T-helper 1 cell (primary cell): ENCODE measurements at places on chromosomes 4 and X.

- no peak for DNase-seq
These were observed 31.9 kb downstream of the JADE1 start for GRCh38 chr4:128841402-128841801.

DNA sequence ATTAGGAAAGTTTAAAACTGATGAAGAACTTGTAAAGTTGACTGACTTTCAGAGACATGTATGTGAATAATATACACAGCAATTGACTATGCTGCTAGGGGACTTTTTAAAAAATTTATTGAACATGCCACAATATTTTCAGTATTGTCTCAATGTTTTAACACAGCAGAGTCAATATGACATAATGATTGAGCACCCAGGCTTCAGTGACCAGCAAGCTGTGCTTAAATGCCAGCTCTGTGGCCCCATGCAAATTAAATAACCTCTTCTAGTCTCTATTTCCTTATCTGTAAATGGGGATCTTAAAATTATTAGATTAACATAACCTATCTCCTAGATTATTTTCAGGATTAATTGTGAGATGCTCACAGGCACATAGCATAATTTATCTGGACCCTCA, 56.8 kb upstream of the TXK start:
- no peak for DNase-seq

DNA sequence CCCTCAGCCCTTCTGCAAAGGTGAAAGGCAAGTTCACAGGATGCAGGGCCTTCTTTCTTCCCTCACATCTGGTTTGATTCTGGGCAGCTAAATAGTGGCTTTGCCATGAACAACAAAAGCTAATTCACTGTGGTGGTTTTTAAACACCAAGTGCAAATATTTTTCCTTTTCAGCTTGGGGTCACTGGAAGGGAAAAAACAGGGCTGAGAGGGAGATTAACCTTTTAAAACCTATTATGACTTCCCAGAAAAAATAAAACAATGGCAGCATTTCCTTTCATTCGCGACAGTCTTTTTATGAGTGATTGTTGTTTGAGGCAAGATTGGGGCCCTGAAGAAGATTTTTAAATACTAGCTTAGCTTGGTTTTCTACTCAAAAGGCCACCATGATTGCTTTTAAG, 103.7 kb upstream of the SCML1 start:
- no peak for DNase-seq

- DNase-seq: no peak
These were observed 38.9 kb downstream of the SAT1 start for GRCh38 chrX:23821847-23822246.

DNA sequence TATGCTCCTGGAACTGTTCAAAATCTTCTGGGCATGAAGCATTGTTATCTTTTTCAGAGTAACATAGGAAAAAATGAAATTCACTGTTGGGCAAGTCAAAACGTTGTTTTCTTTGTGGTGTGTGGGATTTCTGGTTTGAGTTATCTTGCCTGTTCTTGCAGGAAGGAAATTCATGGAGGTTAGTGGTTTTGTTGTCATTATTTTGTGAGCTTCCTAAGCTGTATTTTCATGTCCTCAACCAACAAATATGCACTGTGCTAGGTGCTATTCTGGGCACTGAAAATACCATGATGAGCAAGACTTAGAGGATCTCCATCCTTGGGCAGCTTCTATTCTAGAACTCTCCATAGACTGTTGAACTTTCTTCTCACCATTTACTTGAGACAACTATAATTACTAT, 16.9 kb downstream of the SPINK2 start:
- no peak for DNase-seq
